ENCODE measurements at places on chromosomes 6 and 20.

DNA sequence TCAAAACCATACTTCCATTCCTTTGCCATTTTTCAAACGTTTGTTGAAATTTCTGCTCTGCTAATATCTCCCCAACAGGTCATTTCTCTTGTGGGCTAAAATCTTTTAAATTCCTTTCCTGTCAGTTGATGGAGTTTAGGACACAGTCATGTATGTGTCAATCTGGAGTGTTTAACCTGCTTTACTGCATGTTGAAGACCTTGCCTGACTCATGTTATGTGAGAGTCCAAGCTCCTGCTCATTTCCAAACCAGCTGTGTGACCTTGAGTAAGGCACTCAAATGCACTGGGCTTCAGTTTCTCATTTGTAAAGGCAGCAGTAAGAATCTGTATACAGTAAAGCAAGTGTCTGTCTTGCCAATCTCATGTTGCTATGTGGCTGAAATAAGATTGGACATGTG is 171.9 kb upstream of the SPACA1 start:
- no peak for DNase-seq

- DNase-seq: no peak
These were observed 33.4 kb upstream of the EYA4 start for GRCh38 chr6:133207754-133208153.

DNA sequence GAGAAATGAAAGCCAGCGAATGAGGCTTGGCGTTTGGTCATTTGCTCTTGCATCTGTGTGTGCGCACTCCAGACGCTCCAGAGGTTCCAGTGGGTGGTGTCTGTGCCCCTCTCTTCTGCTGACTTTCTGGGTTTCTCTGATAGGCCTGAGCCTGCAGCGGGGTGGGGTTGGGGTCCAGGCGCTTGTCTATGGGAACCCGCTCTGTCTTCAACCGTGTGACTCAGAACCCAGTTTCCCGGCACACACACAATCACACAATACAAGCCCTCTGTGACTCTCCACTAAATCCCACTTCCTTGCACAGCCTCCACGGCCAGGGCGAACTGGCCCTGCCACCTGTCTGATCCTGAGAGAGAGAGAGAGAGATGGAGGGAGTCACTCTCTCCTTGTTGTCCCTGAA is 24.6 kb downstream of the RBM38 start:
- no peak for DNase-seq

- no peak for DNase-seq
These were observed 31.0 kb downstream of the DLGAP4 start for GRCh38 chr20:36336954-36337704.

- DNase-seq: peak; percentile 41
These were observed 21.0 kb downstream of the PPARD start for GRCh38 chr6:35363293-35363750.

DNA sequence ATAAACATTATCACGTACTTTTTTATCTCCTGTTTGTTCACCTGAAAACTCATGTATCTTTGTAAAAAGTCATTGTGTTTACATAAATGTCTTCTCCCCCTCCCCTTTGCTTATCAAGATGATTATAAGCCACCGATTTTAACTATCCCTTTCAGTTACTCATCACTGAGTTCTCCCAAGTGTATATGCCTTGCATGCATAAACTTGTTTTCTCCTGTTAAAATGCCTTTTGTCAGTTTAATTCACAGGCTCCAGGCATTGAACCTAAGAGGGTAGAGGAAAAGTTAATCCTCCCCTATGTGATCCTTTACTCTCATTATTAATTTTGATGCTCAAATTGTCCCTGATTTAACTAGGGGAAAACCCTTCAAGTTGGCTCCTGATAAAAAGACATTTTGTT is 24.2 kb downstream of the ANKEF1 start:
- no peak for DNase-seq

- peak; percentile 26 for DNase-seq
These were observed 544 bp upstream of the TP53INP2 start for GRCh38 chr20:34703424-34704176.

- no peak for DNase-seq
These were observed 36.5 kb upstream of the MPC1 start for GRCh38 chr6:166419286-166419685.

All from NCI-H1417 (cell line).